ENCODE measurements at places on chromosomes 12 and 14.

DNA sequence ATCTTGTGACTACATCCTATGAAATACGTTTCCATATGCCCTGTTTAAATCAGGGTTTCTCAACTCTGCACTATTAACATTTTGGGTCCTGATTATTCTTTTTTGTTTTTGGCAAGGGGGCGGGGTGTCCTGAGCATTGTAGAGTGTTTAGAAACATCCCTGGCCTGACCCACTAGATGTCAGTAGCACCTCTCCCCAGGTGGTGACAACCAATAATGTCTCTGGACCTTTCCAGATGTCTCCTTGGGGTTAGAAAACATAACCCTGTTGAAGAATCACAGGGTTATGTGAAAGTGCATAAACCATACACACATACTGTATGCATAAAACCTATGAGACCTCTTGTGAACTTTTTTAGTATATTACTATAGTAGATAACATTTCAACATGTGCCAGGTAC is 1.4 kb downstream of the ACAD10 start:
- no peak for DNase-seq

GRCh38 chr12:78099806-78100205 is 269.1 kb downstream of the NAV3 start:
- no peak for DNase-seq

- no peak for DNase-seq
These were observed 6.8 kb downstream of the KMT5A start for GRCh38 chr12:123390498-123391426.

- DNase-seq: no peak
These were observed 14.7 kb downstream of the NKX2-1 start for GRCh38 chr14:36505181-36505815.

GRCh38 chr12:66409195-66409871 is 107.0 kb downstream of the HELB start:
- DNase-seq: peak; percentile 66

DNA sequence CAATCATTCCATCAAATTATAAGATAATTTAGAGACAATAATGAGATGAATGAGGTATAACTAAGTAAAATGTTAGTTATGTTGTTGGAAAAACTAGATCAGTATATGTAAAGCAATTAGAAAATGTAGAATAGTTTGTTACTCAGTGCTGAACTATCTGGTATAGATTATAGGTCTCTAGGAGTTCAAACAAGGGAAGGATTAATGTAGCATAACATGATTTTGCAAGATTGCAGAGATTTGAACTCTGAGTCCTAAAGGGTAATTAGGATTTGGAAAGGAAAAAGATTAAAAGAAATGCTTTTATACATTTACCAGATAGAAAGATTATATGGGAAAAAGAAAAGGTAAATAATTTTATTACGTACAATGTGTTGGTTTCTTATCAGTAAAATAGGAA is 246.3 kb downstream of the KCNC2 start:
- no peak for DNase-seq

Measured in brain microvascular endothelial cell (primary cell).